ENCODE measurements at places on chromosomes 16 and 17.

- no peak for DNase-seq
These were observed 74.1 kb upstream of the IRX6 start for GRCh38 chr16:55249936-55250335.

GRCh38 chr17:42403150-42403549, 14.9 kb upstream of the STAT3 start:
- DNase-seq = no peak

- DNase-seq = no peak
These were observed 15.2 kb downstream of the BCAR1 start for GRCh38 chr16:75236232-75236631.

DNA sequence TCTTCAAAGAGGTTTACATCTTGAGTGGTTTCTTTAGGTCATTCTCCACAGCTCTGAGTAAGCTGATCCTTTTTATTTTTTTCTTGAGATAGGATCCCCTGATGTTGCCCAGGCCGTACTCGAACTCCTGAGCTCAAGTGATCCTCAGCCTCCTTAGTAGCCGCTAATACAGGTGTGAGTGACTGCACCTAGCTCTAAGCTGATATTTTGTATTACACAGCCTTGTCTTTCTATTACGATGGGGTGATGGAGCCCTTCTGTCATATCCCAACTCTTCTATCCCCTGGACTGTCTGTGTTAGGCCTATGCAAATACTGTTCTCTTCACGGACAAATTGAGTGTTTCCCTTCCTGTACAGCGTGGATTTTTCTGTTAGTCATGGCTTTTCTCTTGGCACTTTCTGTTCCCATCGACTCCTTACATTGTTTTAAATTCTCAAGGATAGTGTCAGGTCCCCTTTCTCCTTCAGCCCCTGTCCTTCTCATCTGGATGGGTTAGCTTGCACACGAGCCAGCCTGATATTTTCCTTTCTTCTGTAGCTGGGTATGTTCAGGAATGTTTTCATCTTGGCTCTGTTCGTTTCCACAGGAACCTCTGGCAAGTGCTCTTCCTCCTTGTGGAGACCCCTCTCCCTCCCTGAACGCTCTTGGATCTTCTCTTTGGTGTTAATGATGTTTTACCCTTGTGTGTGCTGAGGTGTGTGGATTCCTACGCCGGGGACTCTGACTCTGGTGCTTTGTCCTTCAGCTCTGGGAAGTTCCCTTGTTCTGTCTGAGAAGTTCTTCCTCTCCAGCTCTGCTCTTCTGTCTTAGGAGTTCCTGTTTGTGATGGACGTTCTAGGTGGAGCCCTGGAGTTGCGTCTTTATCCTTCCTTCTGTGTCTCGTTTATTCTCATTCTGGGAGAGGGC, 2.3 kb downstream of the BANP start:
- DNase-seq = no peak

- no peak for DNase-seq
These were observed 30.1 kb upstream of the MED9 start for GRCh38 chr17:17446666-17447155.

DNA sequence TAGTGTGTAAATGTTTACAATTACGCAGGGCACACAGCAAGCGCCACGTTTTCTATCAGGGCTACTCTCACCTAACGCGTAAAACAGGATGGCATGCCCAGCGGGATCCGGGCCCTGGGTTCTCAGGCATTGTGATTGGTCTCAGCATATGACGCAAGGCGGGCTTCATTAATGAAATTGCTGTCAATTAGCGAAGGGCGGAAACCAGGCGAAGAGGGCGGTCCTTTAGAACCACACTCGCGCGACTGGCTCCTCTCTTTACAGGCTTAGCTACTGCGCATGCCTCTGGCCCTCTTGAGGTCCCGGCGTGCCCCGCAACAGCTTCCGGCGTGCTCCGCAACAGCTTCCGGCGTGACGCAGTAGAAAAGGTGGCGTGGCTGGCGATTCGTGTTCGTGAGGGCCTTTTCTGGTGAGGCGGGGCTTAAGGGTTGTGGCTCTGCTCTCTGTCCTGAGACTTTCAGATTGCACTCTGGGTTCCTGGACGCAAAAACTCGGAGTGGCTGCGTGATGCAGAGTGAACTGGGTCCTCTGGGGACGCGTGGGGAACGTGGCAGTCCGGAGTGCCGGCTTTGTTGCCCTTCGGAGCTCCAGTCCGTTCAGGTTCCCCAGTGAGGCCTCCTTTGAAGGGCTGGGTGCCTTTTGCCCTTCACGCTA, 9.2 kb downstream of the OR2C1 start:
- peak; percentile 97 for DNase-seq

- DNase-seq = no peak
These were observed 549.2 kb downstream of the MAF start for GRCh38 chr16:79051313-79051712.

- no peak for DNase-seq
These were observed 11.2 kb downstream of the KLHL10 start for GRCh38 chr17:41848788-41849187.

- no peak for DNase-seq
These were observed 99.4 kb downstream of the RBFOX3 start for GRCh38 chr17:79511471-79511870.

GRCh38 chr17:40568074-40568836, 3.0 kb upstream of the CCR7 start:
- no peak for DNase-seq

- no peak for DNase-seq
These were observed 58.1 kb upstream of the ADORA2B start for GRCh38 chr17:15886804-15887203.

DNA sequence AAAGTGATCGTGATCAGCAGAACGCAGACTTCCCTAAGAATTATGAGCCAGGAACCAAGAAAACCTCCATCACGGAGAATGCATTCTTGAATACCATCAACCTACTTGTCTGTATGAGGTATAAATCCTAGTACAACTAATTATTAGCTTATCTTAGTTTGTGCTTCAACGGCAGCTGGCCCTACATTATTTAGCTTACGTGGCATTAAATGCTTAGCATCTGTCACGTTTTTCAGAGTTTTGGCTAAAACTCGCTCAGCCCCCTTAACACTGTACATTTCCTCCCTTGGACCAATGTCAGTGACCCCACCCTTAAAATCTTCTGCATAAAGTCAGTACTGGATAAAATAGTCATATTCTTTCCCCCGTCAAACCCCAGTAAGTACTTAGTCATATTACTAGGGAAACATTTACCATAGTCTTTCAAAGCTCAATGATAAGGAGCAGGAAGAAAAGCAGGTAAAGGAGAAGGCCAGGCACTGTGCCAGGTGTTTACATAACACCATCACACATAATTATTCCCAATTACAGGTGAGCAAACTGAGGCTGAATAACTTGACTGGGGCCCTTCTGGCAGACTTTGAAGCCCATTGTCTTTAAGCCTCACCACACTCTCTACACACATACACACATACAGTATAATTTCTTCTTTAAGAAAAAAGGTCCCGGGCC, 16.6 kb upstream of the TXNDC11 start:
- no peak for DNase-seq

- DNase-seq = no peak
These were observed 196.3 kb upstream of the CDH11 start for GRCh38 chr16:65318138-65318537.

DNA sequence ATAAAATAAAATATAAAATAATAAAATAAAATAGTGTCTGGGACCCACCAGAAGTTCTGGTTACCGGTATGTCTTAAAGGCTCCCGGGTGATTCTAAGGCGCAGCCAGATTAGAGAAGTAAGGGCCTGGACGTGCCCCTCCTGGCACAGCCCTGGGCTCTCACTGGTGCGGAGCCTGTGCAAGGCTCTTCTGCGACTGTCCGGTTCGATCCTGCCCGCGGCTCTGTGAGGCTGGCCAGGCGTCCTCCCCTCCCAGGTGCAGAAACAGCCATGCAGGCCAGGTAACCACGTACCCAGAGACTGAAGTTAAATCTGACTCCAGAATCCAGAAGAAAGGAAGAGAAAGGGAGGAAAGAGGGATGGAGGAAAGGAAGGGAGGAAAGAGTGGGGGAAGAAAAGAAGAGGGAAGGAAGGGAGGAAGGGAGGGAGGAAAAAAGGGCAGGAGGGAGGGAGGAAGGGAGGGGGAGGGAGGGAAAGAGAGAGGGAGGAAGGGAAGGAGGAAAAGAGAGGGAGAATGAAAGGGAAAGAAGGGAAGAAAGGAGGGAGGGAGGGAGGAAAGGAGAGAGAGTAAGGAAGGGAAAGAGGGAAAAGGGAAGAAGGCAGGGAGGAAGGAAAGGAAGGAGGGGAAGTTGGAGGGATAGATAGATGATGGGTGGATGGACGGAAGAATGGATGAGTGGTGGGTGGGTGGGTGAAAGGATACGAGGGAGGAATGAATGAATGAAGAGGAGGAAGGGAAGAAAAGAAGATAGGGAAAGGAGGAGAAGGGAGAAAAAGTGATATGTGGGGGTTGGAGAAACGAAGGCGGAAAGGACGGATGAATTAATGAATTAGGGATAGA, 42.3 kb downstream of the C16orf82 start:
- DNase-seq = no peak

DNA sequence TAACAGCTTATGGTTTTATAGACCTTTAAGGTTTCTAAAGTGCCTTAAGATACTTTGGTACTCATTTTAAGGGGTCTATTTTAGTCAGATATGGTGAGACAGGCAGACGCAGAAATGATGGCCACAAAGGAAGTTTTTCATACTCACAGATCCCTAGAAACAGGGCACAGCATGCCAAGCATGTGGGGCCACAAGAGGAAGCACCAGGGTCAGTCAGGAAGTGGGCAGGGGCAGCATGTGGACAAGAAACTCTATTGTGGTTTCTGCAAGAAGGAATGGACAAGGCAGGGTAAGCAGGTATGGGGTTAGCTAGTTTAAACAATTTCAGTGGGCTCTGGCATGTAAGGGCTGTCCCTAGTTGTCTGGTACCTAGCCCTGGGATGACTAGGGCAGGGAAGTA, 8.5 kb downstream of the EFCAB3 start:
- no peak for DNase-seq

DNA sequence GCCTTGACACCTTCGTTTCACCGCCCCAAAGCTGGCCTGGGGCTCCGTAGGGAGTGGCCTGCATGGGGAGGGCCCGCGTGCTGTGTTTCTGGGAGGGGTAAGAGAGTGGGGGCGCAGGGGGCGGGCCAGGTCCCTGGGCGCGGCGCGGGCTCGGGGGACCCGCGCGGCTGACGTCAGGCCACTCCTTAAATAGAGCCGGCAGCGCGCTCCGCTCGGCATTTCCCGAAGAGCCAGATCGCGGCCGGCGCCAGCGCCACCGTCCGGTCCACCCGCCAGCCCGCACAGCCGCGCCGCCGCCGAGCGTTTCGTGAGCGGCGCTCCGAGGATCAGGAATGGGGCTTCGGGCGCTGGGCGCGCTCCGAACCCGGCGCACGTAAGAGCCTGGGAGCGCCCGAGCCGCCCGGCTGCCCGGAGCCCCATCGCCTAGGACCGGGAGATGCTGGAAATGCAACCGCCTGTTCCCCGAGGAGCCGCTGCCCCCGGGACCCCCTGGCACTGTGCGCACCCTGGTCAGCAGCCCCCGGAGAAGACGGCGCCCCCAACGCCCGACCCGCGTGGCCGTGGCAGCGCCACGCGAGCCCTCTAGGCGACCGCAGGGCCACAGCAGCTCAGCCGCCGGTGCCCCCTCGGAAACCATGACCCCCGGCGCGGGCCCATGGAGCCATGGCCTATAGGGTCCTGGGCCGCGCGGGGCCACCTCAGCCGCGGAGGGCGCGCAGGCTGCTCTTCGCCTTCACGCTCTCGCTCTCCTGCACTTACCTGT, at the start of gene HS3ST2:
HS3ST2 (plus strand) TSS at position 215 of the 763 bp plus-strand sequence; CDS start at position 664, 449 bp downstream.
- DNase-seq = no peak

- no peak for DNase-seq
These were observed at the start of gene CDH3 for GRCh38 chr16:68644715-68645493. Gene CDH3 (plus strand): TSS chr16:68645310. CDS start chr16:68645380, 70 bp downstream.

Measured in NCI-H2081 treated with DMSO at 0.1 percent for 48 hours (cell line).